Activated T-helper 1 cell treated with anti-CD3 and anti-CD28 coated beads, Interleukin-2, amount 50 U/mL, for 16 hours (primary cell): ENCODE measurements at places on chromosomes 3 and 15.

GRCh38 chr3:172104471-172105072 is 65.2 kb downstream of the FNDC3B start:
- DNase-seq, result no peak

- DNase-seq, result no peak
Observed at GRCh38 chr15:48777645-48778330, 33.1 kb downstream of the CEP152 start.

GRCh38 chr3:106345353-106346027 is 476.7 kb upstream of the CBLB start:
- DNase-seq, result no peak

DNA sequence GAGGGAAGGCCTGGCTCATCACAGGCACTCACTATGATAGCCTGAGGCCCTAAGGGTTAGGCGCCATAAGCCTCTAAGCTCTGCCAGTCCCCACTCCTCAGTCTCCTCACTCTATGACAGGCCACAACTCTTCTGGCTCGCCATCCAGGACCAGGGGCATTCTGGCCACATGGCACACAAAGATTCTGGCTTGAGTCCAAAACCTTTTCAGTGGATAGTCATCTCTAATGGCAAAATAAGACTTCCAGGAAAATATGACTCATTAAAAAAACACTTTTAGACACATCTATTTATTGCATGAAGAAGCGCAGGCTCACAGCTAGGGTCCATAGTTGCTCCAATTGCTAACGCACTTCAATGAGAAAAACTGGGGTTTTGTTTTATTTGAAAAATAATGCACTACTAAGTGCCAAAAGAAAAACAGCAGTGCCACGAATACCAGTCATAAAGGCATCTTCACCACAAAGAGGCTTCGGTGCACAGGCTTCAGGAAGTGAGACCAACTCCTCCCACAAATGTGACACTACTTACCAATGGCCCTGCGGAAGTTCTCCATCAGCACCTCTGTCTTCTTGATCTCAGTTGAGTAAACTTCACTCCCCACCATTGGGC is 11.1 kb downstream of the RUVBL1 start:
- DNase-seq, result no peak

DNA sequence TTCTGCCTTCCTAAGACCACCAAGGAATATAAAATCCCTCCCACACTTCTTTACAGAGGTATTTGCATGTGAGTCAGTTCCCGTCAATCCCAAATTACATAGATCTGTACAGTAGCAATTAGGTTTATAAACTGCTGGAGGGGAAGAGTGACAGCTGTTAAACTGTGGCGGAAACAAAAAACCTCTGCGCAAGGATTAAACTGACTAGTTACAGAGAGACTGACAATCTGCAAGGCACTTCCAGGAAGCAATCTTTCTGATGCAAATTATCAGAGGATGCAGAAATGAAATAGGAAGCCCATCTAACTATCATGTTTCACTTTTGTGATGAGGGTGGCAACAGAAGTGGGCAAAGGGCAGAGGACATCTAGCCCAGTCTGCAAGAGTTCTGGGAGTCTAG is 150.4 kb downstream of the RTP4 start:
- DNase-seq, result no peak

DNA sequence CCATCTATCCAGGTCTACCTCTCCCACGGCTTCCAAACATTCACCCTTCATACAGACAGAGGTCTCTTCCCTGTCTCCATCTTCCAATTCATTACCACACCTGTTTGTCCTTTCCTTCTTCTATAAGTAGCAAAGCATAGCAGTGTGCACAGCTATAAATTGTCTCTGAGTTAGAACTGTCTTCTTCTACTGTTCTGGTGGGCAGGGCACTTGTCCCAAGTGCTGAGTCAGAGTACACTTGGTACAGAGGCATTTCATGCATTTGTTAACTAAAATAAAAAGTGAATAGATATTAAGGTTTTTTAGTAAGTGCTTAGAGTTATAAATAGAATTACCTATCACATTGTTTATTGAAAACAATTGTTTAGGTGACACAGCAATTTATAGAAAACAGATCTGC is 150.1 kb upstream of the CCDC54 start:
- no peak for DNase-seq

- no peak for DNase-seq
Observed at GRCh38 chr3:100019719-100020118, 94.6 kb downstream of the FILIP1L start.

- no peak for DNase-seq
Observed at GRCh38 chr15:98612490-98613110, 35.7 kb upstream of the IGF1R start.

DNA sequence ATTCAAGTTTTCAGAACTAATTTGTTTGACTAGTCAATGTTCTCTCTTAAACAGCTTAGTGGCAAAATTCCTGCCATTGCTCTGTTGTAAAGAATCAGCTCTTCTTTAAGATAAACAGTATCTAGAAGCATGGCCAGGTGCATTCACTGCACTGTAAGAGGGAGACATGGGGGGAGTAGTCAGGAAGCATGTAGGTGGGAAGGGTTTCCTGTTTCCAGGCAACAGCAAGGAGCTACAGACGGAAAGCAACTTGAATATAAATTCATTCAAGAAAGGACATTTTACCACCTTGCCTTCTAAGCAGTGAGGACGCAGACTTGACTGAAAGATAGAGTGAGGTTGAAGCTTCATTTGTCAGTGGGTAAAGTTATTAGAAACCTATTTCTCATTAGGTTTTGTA is 55.3 kb downstream of the BBX start:
- DNase-seq, result no peak

- no peak for DNase-seq
Observed at GRCh38 chr15:90054618-90055097, 47.6 kb downstream of the IDH2 start.

DNA sequence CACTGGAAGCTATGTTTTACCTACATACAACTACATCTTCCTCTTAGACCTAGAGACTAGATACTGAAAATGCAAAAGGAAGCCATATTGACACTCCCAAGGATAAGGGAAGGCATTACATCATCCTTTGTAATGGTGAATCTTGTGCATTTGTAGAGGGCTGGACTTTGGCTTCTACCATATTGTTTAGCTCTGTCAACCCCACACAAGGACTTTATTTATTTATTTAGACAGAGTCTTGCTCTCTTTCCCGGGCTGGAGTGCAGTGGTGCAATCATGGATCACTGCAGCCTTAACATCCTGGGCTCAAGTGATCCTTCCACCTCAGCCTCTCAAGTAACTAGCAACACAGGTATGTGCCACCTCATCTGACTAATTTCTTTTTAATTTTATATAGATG is 331.5 kb upstream of the TPRG1 start:
- no peak for DNase-seq

DNA sequence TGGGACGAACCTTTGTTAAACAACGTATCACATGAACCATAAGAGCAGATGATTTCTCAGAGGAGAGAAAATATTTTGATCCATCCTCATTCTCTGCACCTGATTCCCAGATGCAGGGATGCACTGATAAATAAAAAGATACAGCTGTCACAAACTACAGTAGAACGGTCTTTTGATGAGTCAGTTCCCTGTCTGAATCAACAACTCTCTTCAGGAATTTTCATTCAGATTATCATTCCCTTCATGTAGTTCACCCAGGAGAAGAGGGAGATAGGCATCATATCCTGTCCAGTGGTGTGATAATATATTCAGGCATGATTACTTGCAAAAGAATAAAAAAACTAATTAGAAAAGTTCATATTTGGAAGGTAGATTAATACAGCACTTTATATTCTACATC is 521.5 kb downstream of the PYDC2 start:
- DNase-seq, result no peak

DNA sequence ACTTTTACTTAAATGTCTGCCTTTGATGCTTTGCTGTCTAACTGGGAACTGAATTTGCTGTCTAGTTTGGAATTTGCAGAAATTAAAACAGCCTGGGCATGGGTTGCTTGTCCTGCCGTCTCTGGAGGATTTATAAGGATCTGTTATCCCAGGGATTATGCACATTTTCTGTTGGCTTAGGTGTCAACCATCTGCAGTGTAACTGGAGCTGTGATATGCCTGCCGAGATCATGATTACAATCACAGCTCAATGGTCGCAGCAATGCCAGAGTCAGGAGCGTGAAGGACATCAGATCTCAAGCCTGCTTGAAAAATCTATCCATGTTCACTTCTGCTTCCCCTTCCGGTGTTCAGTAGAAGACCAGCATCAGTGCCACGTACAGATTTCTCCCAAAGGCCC is 41.8 kb upstream of the SETMAR start:
- DNase-seq, result no peak

GRCh38 chr15:32877252-32878019 is 159.6 kb downstream of the GREM1 start:
- DNase-seq, result no peak

DNA sequence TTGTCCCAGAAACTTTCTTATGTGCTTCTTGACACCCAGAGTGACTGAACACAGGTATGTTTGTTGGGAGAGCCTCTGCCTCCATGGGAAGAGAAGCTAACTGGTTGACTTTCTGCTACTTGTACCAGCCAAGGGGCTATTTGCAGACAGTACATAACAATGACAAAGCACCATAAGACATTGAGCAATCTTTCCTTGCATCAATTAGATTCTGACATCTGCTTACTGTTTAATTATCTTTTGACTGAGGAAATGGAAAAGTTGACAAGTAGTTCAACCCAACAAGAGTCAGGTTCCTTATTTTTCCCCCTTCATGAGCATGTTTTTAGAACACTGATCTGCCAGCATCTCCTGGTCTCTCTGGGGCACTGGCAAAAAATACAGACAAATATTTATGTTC is 157.7 kb downstream of the RPLP1 start:
- DNase-seq, result no peak

GRCh38 chr15:94700211-94700610 is 468.9 kb downstream of the MCTP2 start:
- no peak for DNase-seq

- DNase-seq, result no peak
Observed at GRCh38 chr3:101896083-101896757, 46.9 kb downstream of the NFKBIZ start.

- no peak for DNase-seq
Observed at GRCh38 chr3:127254730-127255129, 33.1 kb downstream of the PRR20G start.

DNA sequence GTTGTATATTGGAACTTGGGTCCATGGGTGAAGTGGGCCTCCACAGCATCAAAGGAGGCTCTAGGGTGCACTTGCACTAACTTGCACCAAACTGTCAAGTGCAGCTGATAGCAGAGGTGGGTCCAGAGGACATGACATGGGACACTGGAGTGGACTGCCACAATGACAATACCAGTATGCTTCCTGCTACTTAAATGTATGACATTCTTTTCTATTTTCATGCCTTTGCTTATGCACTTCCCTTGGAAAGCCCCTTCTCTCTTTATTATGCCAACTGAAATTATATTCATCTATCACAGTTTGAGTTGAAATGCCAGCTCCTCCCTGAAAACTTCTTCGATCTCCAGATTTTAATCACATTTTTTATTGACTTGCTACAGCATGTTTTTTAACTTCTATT is 101.8 kb downstream of the CFAP20DC start:
- no peak for DNase-seq

- DNase-seq, result no peak
Observed at GRCh38 chr3:30314757-30315325, 291.6 kb upstream of the TGFBR2 start.

GRCh38 chr3:45002720-45003119 is 23.4 kb upstream of the CLEC3B start:
- no peak for DNase-seq

DNA sequence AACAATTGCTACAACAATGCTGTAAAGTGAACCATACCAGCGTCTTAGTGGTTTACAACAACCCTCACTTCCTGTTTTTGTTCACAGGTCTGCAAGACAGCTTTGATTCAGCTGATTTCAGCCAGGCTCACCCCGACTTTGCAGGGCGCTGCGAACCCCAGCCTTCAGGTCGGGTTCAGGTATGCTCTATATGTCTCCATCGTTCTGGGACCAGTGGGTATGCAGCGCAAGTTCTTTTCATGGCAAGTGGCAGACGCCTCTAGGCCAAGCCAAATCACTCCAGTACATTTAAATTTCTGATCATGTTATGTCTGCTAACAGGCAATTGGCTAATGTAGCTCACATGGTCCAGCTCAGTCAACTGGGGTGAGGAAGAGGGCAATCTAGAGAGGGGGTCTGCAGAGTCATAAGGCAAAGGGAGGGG is 52.4 kb upstream of the RGMA start:
- DNase-seq, result no peak

- no peak for DNase-seq
Observed at GRCh38 chr3:159928666-159929065, 60.0 kb upstream of the IL12A start.

DNA sequence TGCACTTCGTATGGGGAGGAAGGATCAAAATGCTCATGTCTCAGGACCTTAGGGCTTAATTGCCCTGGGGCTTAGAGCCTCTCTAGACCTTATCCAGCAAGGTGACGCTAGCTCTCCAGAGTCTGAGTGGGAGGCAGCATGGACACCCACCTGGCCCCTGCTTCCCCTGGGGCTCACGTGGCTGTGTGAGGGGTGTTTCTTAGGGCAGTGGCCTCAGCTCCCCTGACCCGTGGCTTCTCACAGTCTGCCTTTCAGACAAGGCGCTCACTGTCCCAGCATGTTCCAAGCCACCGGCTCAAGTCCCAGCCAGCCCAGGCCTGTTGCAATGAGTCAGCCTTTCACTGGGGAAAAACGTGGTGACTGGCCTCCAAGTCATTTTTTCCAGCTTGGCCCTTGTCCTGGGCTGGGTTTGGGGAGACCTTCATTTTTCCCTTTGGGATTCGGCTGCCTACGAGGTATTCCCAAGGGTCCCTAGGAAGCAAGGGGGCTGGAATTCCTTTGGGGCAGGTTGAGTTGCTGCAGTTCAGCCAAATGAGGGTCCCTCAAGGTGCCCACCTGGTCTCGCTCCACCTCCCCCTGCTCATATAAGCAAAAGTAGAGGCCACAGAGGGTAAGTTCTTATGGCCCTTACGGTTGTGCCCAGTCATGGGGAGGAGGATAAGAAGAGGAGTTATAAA is 15.7 kb downstream of the BHLHE40 start:
- no peak for DNase-seq

- no peak for DNase-seq
Observed at GRCh38 chr3:123126653-123127052, 59.8 kb downstream of the PDIA5 start.

- no peak for DNase-seq
Observed at GRCh38 chr15:52115598-52116427, 3.2 kb upstream of the BCL2L10 start.

GRCh38 chr15:77775837-77776236 is 143.1 kb upstream of the LINGO1 start:
- DNase-seq, result no peak

DNA sequence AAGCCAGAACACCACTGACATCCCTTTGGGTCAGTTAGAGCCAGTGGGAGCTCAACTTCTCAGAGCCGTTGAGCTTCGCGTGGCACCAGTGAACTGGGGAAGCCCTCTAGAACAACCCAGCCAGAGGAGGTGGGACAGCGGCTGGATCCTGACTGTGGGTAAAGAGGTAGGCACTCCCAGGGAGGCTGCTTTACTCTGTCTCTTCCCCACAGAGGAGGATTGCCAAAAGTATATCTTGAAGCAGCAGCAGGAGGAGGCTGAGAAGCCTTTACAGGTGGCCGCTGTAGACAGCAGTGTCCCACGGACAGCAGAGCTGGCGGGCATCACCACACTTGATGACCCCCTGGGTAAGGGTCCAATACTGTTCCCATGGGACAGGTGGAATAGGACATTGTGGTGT is 1.2 kb downstream of the MYD88 start:
- DNase-seq, result no peak

- DNase-seq, result no peak
Observed at GRCh38 chr3:159077860-159078259, 276.0 kb downstream of the MFSD1 start.
